Transverse colon (tissue), 4 donors: ENCODE measurements at places on chromosomes 2 and 18. TPM values are rescaled to one million over a fixed set of nuclear protein-coding genes. Genes with fewer than 3 reads are reported as not detected.

DNA sequence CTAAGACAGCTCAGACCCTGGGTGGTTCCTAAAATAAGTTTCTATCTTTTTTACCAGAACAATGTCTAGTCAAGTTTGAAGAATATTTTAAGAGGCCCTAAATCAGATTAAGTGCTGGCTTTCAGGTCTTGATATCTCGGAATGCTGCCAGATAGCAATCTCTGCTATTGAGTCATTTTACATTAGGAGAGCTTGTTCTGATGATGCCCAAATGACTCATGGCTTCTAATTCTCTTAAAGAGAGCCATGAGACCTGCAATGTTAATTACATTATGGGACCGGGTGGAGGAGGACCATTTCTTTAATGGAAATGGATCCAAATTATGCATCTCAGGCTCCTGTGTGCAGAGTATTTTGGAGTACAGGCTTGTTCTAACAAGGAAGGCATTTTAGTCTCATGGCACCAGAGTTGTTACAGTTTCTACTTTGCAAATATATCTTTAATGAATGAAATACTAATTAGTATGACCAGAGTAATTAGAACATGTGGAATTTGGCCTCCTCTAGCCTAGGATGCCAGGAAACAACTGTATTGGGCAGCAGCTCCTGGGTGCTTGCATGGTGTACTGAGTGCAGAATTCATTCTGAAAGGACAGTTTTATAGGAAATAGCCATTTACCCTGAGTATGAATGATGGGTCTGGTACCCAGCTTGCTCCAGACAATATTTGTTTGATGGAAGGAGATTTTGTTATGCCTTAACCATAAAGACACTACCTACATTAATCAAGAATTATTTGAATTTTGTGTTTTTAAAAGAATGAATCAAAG, 94.0 kb upstream of the SULT1C3 start:
- H3K27ac ChIP-seq: no peak overlapping the region
- H3K4me3 ChIP-seq: no peak overlapping the region
- H3K27me3 ChIP-seq: no peaks in the 10 kb centered on the region
- no peaks in the 10 kb centered on the region for H3K4me1 ChIP-seq
- no peaks in the 10 kb centered on the region for H3K36me3 ChIP-seq

SIX3 gene
- total RNA-seq: not detected

DNA sequence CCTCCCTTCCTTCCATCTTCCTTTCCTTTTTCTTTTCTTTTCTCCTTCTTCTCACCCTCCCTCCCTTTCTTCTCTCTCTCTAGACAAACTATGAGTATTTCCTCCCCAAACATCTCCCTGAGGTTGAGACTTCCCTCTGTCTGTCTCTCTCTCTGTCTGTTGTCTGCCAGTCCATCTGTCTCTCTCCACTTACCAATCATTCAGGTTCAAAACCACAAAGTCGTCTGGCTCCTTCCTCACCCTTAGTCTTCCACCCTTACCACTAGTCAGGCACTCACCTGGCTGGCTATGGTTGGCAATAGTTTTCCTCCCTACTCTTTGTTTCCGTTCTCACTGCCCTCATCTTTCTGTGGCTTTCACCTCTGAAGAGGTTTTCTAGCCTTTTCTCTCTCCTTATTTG, 12.9 kb downstream of the CCL20 start:
- H3K4me3 ChIP-seq: no peak overlapping the region
- no peak for DNase-seq
- no peak overlapping the region for H3K27ac ChIP-seq
- no peaks in the 10 kb centered on the region for H3K27me3 ChIP-seq

ATG4B gene
- 62.9 TPM for total RNA-seq

DNA sequence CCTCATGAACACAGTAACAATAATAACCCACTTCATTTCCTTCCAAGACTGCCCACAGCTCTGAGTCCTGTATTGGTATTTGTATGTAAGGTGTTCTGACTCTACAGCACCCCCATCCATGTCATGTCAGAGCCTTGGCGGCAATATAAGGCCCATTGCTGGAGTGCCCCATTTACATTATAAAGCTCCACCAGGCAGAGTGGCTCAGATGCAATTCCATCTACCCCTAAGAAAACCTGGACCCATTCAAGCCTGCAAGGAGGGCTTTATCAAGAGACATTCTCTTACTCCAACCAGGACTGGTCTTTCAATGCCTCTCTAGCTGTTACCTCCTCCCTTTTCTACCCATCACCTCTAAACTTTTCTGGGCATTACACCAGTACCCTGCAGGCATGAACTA, 101.6 kb downstream of the ANTXR1 start:
- H3K36me3 ChIP-seq: no peaks in the 10 kb centered on the region
- H3K4me1 ChIP-seq: peaks cover 14% of the 10 kb centered on the region
- H3K27me3 ChIP-seq: no peaks in the 10 kb centered on the region
- no peak overlapping the region for H3K4me3 ChIP-seq

DNA sequence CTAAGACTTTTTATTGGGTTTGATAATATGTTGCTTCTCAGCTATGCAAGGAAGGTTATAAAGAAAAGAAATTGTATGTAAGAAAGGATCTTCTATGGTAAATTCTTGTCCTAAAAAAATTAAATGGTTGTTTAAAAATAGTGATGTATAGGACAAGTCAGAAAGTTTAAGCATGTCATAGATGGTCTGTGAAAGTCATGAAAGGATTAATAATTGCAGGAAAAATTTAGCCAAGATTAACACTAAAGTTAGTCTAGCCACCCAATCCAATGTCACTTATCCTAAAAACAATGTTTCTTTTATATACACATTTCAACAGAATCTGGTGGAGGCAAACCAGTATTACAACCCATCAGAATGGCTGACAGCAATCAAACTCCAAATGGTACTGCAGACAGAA, 1046.7 kb upstream of the SLC39A10 start:
- H3K27me3 ChIP-seq: no peaks in the 10 kb centered on the region
- H3K4me1 ChIP-seq: no peaks in the 10 kb centered on the region
- H3K36me3 ChIP-seq: no peaks in the 10 kb centered on the region
- no peak overlapping the region for H3K4me3 ChIP-seq
- no peak overlapping the region for H3K27ac ChIP-seq

GRCh38 chr2:158889135-158889853, 79.1 kb upstream of the TANC1 start:
- no peaks in the 10 kb centered on the region for H3K27me3 ChIP-seq
- no peaks in the 10 kb centered on the region for H3K4me1 ChIP-seq
- H3K27ac ChIP-seq: no peak overlapping the region
- no peak for DNase-seq
- H3K4me3 ChIP-seq: no peak overlapping the region

GRCh38 chr18:33839452-33840211, 261.6 kb downstream of the ASXL3 start:
- no peaks in the 10 kb centered on the region for H3K27me3 ChIP-seq
- H3K27ac ChIP-seq: peak overlapping the region; percentile 28
- H3K36me3 ChIP-seq: no peaks in the 10 kb centered on the region

DNA sequence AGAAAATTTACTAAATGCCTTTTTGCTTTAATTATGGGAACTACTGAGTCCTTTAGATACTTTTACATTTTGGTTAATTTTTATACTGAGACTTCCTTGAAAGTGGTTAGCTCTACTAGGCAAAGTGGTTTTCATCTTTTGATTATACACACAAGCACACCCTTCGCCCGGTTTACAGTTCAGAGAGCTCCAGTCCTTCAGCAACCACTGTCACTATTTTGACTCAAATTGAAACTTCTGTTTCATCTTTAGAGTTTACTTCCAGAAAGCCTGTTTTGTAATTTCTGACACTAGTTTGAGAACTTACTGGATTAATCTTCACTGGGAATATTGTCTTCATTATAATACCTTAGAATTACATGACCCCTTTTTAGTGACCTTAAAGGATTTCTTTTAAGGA, 140.3 kb upstream of the FOSL2 start:
- H3K4me3 ChIP-seq: no peak overlapping the region
- H3K4me1 ChIP-seq: peaks cover 8% of the 10 kb centered on the region
- DNase-seq: no peak
- no peaks in the 10 kb centered on the region for H3K27me3 ChIP-seq
- peaks cover 1% of the 10 kb centered on the region for H3K36me3 ChIP-seq

DNA sequence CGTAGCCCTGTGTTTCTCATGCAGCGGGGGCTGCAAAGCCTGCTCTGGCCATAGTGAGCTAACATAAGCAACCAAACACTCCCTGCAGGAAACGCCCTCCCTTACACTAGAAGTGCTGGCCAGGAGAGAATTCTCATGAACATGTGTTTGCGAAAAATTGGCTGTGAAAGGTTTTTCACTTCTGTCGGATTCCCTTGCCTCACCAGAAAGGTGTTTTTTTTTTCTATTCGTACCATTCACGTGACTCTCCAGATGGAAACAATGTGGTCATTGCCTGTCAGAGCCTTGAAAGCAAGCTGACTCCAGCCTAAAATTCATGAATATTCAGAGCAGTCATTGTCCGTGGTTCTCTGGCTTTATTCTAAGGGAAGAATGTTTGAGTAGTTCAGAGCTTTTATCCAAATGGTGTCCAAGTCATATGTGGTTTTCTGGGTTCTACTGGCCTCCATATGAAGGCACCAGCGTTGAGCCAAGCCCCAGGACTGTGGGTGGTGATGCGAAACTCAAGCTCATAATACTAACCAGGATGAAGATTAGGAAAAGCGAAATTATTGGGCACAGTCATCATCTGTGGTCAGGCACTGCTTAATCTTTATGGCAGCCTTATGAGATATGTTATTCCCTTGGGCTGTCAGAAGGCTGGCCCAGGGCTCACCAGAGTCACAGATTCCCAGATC, 236.4 kb downstream of the ALPK2 start:
- no peaks in the 10 kb centered on the region for H3K27me3 ChIP-seq
- no peak for DNase-seq
- H3K27ac ChIP-seq: peak overlapping the region; percentile 77
- H3K4me1 ChIP-seq: peaks cover 10% of the 10 kb centered on the region
- H3K4me3 ChIP-seq: no peak overlapping the region

GRCh38 chr2:144548088-144548487, 28.2 kb upstream of the ZEB2 start:
- H3K4me1 ChIP-seq: no peaks in the 10 kb centered on the region
- no peak overlapping the region for H3K27ac ChIP-seq
- no peak overlapping the region for H3K4me3 ChIP-seq
- no peaks in the 10 kb centered on the region for H3K36me3 ChIP-seq
- no peak for DNase-seq

DNA sequence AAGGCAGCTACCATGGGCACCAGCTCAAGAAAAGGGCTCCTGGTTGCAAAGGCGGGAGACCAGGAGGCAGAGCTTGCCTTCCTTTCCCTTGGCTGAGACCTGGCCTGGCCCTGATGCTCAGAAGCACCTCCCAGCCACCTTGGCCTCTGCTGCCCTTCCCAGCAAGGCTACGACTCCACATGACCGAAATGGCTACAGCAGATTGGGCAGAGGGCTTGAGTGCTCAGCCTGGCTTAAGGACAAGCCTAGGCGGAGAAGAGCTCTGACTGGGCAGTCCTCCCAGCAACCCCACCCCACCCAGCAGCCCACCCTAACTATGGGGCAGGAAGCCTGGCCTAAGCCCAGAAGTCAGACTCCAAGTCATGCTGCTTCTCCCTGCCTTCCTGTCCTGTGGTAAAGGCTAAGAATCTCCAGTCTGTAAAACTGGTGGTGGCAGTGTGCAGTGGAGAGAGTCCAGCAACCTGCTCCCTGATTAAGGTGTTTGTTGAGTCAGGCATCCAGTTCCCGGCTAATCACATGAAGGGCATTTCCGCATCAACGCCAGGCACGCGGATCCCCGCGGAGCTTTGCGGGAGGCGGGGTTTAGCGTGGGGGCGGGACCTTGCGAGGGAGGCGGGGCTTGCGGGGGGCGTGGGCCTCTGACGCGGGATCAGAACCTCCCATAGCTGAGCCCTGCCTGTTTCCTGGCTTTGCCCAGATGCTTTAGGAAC, 256.0 kb downstream of the BCL11A start:
- H3K4me1 ChIP-seq: no peaks in the 10 kb centered on the region
- no peaks in the 10 kb centered on the region for H3K36me3 ChIP-seq
- H3K4me3 ChIP-seq: peak overlapping the region; percentile 8
- H3K27me3 ChIP-seq: no peaks in the 10 kb centered on the region
- peak; percentile 70 for DNase-seq
- peak overlapping the region; percentile 27 for H3K27ac ChIP-seq

LYG1 gene
- total RNA-seq: not detected

CREG2 gene
- 0.16 TPM for total RNA-seq

DNA sequence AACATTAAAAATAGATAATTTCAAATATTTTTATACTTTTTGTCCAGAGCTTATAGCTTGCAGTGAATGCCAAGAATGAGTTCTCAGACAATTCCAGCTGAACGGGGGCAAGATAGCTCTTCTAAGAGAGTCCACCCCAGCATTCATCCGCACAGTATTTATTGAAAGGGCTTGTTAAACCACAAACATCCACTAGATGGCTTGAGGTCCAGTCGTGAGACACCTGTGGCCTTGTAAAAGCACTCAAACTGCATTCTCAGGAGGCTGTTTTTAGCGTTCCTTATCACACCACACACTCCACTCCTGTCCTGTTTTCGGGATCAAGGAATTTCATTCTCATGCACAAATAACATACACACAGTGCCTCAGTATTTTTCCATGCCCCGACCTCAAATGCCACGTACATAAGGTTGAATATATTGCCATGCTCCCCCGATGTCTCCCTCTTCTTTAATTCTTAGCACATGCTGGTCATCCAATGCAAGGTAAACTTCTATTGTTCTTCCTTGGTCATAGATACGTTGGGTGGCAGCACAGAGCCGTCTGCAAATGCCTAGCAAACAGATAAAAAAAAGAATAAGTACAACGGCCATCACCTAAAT, 47.4 kb downstream of the DNAJC10 start:
- H3K36me3 ChIP-seq: peaks cover 10% of the 10 kb centered on the region
- H3K27ac ChIP-seq: no peak overlapping the region
